ENCODE measurements at places on chromosomes 2 and 18.

DNA sequence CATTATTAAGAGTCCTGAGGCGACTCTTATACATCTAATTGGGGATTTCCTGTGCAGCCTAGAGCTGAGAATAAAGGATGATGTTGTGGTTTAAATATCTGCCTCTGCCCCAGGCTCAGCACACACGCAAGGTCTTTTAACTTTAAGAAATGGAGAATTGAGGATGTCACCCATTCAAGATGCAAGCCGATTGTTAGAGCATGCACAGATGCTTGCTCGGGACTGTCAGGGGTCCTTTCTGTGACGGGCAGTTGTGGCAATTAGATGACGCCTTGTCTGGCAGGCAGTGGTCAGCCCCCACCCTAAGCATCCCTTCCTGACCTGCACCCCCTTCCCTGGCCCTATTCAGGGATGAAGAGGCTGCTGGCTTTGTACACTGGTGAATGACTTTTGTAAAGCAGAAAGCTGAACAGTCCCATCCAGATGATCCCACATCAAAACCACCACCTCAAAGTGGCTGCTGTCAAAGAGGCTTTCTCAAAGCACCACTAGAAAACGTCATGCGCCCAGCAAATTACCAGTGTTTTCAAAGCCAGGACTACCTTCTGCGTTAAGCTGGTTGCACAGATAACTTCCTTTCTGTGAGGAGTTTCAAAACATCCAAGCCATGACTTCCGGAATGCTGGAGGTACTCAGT, 23.7 kb downstream of the FAM178B start:
- no peak for DNase-seq

DNA sequence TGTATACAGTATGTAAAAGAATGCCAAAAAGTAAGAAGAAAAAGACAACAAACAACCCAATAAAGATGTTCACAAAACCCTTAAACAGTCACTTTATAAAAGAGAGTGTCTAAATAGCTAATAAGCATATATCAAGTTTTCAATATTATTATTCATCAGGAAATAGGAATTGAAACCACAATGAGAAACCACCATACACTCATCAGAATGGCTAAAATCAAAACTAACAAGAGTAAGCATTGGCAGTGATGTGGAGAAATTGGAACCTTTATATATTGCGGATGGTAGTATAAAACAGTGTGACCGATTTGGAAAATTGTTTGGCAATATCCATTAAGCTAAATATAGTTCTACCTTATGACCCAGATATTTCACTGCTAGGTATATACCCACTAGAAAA, 20.5 kb upstream of the TGFA start:
- no peak for DNase-seq

- DNase-seq, result no peak
Measured at GRCh38 chr2:174731546-174731945, 32.7 kb downstream of the CHRNA1 start.

GRCh38 chr2:66233981-66234380, 200.9 kb upstream of the MEIS1 start:
- DNase-seq, result no peak

DNA sequence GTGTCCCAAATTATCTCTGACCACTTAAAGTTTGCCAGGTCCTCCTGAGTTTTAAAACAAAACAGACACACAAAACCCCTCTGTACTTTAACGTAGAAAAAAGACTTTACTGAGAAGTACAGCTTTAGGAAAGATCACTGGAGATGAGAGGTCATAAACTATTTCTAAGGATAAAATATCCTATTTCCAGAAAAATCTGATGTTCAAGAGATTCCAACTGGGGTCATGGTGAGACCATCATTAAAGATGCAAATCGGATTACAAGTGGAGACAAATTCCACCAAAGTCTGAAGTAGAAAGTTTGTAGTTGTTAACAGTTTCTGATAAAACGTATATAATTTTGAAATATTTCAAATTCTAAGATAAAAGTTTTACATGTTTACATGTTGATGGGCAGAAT, 241.6 kb downstream of the TCF4 start:
- DNase-seq, result no peak

- DNase-seq, result no peak
Measured at GRCh38 chr18:9740071-9740470, 32.0 kb downstream of the RAB31 start.

DNA sequence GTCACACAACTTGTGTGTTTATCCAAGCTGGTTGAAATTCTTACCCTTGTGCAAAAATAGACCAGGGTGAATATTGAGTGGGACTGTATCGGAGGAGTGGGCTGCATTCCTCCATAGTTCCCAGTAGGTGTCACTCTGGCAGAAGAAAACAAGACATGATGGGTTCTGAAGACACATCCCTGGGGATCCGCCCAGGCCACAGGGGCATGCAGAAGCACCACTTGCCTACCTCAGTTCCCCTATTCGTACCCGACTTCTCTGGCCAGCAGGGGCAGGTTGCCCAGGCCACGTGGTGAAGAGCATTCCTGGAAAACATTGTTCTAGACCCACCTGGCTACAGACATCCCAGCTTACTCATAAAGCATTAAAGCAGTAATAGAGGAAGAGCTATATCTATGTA, 168.2 kb downstream of the FAM210A start:
- DNase-seq, result peak; percentile 58

DNA sequence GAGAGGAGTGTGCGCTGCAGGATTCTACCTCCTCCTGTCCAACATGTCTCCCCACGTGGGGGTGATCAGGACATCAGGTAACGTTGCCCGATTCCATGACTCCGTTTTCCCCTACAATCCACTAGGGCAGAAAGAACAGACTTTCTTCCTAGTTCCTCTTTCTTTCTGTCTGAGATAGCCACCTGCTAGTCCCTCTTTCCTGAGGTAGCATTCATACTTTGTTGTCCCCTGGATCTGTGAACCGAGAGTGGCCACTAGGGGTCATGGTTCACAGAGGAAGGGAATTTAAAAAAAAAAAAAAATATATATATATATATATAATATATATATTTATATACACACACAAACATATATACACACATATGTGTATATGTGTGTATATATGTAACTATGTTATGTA, 210.0 kb upstream of the ZNF521 start:
- peak; percentile 29 for DNase-seq

- DNase-seq, result no peak
Measured at GRCh38 chr2:200863782-200864175, 679 bp downstream of the CLK1 start.

GRCh38 chr2:95760806-95761525, 169.2 kb downstream of the TRIM43 start:
- DNase-seq, result no peak

GRCh38 chr18:58496937-58497336, 132.0 kb downstream of the ALPK2 start:
- no peak for DNase-seq

DNA sequence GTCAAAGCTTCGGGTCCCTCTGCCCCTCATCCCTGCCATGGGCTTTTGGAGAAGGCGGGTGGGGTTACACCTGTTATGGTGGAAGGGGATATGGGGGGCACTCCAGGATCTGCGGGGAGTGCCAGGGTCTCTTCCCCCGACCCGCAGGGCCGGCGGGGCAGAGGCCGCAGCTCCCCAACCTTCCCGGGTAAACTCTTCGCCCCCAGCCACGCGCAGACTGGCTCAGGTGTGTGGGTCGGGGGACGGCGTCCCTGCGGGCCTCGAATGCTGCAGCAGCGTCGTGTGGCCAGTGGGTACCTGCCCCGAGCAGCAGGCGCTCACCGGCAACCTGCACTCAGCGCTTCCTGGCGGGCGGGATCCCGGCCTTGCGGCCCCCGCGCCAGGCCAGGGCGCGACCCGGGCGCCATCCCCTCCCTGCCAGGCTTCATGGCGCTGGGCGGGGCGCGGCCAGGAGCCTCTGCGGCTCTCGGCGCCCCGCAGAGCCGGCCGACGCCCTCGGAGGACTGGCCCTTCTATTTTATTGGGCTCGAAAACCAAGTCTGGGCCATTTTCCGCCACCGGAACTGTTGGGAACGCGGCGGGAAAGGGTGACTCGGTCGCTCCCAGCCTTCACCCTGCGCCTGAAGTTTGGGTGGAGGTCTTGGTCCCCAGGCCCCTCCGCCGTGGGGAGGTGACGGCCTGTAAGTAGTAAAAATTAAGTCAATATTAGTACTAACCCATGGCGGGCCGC, 4.5 kb downstream of the GBX2 start:
- no peak for DNase-seq

DNA sequence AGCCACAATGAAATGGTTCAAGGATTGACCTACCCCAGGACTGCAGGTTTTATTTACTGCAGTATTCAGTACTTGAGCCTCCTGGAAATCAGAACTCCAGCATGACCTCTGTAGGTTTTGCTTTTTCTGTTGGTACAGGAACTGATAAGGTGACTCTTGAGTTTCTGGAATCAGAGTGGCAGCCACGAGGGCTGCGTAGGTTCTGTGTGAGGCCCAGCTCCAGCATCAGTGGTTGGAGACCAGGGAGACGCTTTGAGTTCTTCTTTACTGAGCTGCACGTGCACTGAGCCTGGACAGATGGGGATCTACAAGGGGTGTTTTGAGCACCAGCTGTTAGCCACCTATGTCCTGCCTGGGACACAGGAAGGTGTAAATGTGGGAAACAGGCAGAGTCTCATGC, 222.7 kb upstream of the EPAS1 start:
- no peak for DNase-seq

DNA sequence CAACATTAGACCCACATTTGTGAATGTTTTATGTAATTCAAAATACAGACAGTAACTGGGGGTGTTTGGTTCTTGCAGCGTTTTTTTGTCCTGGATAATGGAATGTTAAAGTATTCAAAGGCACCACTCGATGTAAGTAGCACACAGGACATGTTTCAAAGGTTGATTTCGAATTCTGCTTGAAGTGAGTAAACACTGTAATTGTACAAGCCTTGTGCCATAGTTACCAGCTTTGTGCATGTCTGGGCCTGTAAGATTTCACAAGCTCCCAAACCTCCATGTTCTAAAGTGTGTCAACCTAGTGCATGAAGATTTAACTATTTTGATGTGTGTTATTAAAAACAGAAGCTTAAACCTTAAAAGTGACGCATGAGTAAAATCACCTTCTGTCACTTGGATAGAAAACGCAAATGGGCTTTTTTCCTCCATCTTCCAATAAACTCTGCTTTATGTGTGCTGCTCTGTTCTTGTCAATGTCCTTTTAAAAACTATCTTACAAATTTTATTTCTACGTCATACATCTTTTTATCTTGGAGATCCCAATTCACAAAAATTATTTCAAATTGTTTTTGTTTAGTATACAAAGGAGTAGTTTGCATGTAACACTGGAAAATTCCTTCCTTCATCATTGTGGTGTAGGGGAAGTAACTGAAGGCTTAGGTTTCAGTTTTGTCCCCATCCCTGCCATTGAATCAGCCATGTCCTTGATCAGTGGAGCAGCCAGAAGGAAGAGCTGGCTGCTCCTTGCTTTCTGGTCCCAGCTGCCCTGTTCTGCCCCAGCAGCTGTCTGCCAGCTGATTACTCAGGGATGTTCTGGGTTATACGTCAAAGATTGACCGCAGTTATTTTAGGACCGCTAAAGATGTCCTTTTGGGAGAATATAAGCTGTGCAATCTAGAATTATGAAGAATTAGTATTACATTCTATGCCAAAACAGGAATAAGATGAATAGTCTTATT, 119.2 kb downstream of the PRKRA start:
- no peak for DNase-seq

- DNase-seq, result peak; percentile 31
Measured at GRCh38 chr2:238308177-238308576, 12.1 kb upstream of the TRAF3IP1 start.

GRCh38 chr18:74610051-74610615, 12.5 kb downstream of the ZNF407 start:
- DNase-seq, result no peak

GRCh38 chr18:56305583-56305982, 332.8 kb downstream of the TXNL1 start:
- DNase-seq, result no peak

DNA sequence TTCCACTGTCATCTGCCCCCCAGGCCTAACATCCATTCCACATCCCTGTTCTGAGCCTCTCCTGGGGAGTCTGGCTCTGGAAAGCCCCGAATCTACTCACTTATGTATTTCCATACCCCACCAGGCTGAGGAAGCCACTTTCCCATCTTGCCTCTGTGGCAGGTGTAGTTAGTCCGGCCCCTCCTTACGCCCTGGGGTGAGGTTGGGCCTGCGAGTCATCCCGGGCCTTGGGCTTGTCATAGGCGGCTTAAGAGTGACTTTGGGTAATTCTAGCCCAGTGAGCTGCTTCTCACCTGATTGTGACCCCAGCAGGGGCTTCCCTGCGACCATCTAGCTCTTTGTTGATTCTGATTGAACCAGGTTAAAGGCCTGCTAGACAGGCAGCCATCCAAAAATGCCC, 21.1 kb downstream of the PCARE start:
- DNase-seq, result no peak

DNA sequence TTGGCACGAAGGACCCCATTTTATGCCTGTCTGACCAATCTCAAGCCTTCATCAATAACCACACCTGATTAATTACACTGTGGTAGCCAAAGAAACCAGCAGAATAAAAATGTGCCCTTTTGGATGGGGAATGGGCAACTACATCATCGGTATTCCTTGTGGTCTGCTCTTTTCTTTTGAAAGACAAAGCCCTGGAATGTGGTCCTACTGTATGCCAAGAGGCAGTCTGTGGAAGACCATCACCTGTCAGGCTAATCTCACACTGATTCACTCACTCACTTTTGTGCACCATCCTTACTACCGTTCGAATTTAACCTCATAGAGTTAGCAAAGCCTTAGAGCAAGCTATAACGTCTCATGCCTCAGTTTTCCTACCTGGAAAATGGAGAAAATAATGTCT, 275.2 kb upstream of the LRRTM1 start:
- DNase-seq, result no peak

DNA sequence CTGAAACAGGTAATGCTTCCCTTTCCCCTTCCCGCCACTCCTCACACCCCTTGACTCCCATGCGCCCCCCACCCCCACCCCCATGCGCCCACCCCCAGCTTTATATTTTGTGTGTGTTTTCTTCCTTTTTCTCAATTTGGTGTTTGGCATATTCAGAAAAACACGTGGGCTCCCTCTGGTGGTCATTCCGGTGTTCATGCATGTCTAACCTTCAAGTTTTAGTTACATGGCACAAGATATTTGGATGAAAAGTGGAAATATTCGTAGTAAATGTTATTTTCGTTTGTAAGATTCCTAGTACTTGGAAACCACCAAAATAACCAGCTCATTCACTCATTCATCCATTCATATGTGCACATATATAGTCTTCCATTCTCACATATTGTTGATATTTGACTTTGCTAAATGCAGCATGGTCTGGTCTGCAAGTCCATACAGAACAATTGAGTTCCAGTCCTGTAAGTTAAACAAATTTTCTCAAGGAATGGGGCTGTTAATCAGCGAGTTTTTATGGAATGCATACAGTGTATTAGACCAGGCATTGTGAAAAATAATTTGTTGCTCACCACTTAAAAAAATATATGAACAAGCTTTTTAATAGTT, 143.6 kb upstream of the MAP3K20 start:
- DNase-seq, result peak; percentile 78

GRCh38 chr2:128643221-128644065, 324.8 kb upstream of the HS6ST1 start:
- no peak for DNase-seq

GRCh38 chr2:215644233-215644897, 208.5 kb upstream of the FN1 start:
- DNase-seq, result no peak

- no peak for DNase-seq
Measured at GRCh38 chr2:26682155-26682554, 10.4 kb upstream of the KCNK3 start.

All from erythroblast (primary cell).